Right atrium auricular region (tissue), 2 donors: ENCODE measurements at places on chromosomes 16 and 17. TPM values are rescaled to one million over a fixed set of nuclear protein-coding genes. Genes with fewer than 3 reads are reported as not detected.

The SPATA22 gene
- total RNA-seq, result 0.82 TPM

The FBXW10 gene
- total RNA-seq, result not detected

The SAMD14 gene
- total RNA-seq, result 0.78 TPM

DNA sequence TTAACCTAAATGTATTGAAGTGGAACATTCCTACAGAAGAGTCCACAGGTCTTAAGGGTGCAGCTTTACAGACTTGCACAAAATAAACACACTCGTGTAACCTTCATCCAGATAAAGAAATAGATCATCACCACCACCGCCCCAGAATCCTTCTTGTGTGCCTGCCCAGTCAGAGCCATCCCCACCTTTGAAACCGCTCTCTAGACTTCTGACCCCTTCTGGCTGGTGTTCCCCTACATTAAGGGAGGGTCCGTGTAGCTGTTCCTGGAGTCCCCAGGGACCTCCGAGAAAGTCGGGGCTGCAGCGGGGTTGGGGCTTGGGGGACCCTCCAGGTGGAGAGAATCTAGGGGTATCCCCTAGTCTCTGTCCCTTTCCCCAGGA, 9.4 kb downstream of the TBX4 start:
- no peak for DNase-seq

DNA sequence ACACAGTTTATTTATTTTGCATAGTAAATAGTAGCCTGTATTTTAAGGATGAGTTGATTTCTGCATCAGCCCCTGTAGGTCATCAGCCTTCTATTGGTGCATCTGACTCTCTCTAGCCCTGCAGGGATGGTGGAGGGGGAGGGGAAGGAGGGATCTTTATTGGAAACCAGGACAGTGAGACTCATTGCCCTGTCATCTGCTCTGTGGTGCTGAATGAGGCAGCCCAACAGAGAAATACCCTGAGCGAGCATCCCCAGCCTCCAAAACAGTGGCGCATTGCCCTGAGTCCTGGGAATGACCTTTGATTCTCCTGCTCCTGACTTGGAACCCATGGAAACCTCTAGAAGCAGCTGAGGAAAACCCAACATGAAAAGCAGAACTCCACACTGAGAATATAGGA, 45.5 kb upstream of the STH start:
- no peak for DNase-seq

- peak; percentile 59 for DNase-seq
Observed at GRCh38 chr17:50952013-50952412, 85.9 kb upstream of the TOB1 start.

GRCh38 chr16:11599579-11599978, 12.9 kb upstream of the LITAF start:
- DNase-seq, result no peak
